ENCODE measurements at places on chromosomes 12 and 14.

DNA sequence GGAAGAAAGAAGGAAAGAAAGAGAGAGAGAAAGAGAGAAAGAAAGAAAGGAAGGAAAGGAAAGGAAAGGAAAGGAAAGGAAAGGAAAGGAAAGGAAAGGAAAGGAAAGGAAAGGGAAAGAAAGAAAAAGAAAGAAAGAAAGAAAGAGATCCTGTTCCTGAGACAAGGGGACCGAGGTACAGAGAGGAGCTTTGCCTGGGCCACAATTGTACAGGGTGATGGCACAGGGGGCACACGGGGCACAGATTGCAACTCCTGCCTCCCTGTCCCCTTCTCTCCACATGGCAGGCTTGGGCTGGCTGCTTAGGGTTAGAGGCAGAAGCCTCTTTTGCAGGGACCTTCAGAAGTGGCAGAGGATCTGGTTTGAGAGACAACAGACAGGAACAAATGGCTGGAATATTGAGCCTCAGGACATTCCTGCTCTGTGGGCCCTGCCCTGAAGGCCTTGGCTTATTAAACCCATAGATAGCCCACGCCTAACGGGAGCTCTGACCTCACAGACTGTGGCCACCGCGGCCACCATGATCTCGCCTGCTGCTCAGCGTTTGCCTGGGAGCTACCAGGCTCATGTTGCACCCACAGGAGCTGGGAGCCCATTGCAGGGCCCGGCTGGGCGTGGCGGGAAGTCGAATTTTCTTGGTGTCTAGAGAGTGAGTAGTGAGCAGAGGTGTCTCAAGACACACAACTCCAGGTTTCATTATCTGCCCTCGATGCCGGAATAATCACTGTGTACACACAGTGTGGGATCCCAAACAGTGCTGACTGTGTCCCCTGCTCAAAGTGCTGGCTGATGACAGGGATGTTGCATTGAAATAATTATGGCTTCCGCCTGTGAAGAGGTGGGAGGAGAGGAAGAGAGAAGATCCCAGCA is 147.9 kb upstream of the NCOR2 start:
- no peak for DNase-seq

- no peak for DNase-seq
Observed at GRCh38 chr12:116015525-116015924, 262.0 kb downstream of the MED13L start.

DNA sequence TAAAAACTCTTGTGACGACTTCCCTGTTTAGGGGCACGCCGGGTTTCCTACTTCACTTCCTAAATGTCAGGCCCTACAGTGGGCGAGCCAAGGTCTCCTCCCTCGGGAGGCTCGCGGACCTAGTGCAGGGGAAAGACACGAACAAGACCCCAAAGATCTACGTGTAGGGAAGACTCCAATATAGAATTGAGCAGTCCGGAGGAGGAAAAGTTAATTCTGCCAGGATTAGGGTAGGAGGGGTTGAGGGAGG is 564 bp downstream of the ATXN3 start:
- DNase-seq: no peak

DNA sequence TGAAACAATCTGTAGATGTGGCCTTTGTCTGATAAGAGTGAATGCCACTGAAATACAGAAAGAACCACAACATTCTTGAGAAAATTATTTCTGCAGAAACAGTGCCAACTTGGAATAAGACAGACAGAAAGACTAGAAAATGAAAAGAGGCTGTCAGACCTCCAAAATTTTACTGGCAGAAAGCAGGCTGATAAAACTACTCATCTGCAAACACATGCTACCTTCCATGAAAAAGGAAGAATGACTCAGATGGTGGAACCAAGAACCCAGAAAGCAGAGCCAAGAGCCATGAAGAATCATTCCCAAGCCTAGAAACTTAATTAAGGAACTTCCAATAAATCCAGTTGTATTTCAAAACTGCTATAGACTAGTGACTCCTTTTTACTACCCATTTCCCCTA is 31.9 kb upstream of the OSBPL8 start:
- DNase-seq: no peak

DNA sequence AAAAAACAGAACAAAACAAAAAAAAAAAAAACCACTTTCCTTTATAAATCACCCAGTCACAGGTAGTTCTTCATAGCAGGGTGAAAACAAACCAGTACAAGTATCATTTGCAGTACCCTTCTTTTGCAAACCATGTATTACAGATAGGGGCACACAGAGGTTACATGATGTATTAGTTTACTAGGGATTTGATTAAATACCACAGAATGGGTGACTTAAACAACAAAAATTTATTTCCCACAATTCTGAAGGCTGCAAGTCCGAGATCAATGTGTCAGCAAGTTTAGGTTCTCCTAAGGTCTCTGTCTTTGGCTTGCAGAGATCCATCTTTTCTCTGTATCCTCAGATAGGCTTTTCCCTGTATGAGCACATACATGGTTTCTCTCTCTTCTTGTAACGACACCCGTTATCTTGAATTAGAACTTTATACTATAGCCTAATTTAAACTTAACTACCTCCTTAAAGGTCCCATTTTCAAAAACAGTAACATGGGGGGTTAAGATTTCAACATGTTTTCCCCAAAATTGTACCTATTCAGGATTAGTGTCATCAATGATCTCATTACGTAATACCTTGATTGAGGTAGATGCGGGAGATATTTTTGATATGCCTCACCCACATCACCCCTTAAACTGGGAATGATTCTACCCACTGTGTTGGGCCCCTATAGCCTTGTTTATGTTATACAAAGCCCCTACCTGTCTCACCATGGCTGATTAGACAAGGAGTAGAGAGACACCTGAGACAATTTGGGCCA is 3.5 kb upstream of the CEP128 start:
- DNase-seq: no peak

DNA sequence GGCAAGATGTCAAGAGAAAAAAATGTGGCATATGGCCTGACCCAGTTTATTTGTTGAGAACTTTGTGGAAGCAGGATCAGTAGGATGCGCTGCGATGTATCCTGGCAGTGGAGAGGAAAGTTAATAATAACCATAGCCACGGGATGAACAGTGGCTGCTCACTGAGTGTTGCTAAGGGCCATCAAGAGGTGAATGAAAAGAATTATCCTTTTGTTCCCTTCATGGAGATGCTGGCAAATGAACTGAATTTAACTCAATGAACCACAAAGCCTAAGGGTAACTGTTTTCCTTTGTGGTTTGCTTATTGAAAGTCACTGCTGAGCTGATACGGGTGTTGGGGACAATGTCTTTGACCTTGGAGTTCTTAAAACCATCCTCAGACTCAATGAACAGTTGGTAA is 476.5 kb downstream of the APAF1 start:
- no peak for DNase-seq

DNA sequence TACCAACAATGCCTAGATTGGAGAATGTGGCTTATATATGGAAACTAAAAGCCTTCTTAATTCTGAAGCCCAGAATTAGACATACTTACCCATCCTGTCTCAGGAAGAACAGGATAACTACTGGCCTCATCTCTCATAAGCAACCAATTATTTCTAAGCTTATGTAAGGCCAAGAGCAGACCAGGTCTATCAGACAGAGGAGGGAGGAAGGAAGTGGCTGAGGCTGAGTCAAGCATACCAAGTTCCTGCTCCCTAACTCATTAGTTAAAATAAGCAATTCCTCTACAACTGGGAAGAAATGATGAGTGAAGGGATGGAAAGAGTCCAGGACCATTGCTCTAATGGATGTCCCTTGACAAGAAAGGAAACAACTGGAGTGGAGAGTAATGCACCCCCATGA is 27.0 kb upstream of the INSM2 start:
- DNase-seq: no peak

GRCh38 chr14:61630399-61631044 is 64.8 kb upstream of the HIF1A start:
- DNase-seq: no peak

DNA sequence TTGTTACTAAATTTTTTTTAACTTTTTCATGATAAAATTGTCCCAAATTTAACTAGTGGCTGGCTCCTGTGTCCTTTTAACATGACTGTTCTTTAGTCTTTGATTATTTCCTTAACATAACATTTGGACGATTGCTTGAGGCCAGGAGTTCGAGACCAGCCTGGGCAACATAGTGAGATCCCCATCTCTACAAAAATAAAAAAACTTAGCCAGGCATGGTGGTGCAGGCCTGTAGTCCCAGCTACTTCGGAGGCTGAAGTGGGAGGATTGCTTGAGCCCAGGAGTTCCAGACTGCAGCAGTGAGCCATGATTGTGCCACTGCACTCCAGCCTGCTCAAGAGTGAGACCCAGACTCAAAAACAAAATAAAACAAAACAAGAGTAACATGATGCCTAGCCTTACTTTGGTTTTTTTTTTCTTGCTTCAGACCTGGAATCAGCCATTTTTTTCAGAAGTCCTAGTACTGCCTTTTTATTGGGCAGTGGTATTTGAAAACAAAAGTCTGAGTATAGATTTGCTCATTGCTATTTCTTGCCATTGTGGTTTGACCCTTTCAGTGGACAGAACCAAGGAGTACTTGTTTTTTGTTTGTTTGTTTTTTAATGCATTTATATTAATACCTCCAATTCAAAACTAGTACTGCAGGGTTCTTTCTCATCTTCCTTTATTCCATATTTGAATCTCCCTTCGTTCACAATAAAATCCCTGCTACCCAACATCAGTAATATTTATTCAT is 4.8 kb downstream of the TOGARAM1 start:
- no peak for DNase-seq

DNA sequence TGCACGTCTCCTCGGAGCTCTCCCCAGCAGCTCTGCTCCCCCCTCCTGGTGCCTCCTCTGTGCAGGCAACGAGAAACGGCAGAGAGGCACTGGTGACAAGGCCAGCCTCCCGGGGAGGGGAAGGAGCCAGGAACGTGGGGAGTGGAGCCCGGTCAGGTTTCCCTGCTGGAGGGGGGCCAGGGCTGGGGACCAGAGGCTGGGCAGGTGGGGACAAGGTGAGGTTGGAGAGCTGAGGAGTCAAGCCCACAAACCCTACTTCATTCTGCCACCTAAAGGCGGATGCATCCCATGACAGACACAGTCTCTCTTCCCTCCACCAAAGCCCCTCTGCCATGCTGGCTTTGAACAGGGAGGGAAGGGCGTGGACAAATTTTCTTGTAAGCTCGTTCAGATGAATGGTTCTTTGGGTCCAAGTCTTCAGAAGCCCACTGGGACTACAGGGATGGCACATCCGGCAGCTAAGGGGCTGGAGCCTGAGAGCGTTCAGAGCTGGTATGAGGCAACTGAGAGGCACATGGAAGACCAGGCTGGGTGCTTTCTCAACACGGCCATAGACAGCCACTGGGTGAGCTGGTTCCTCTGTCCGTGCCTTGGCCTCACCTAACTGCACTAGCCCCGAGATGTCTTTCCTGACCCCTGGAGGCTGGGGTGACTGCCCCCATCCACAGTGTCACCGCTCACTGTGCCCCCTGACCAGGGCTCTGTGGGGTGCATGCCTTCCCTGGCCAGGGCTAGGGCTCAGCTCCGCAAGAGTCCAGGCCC is 105.9 kb downstream of the RBM19 start:
- DNase-seq: peak; percentile 17

GRCh38 chr14:69573205-69573830 is 1.4 kb downstream of the CCDC177 start:
- DNase-seq: no peak

DNA sequence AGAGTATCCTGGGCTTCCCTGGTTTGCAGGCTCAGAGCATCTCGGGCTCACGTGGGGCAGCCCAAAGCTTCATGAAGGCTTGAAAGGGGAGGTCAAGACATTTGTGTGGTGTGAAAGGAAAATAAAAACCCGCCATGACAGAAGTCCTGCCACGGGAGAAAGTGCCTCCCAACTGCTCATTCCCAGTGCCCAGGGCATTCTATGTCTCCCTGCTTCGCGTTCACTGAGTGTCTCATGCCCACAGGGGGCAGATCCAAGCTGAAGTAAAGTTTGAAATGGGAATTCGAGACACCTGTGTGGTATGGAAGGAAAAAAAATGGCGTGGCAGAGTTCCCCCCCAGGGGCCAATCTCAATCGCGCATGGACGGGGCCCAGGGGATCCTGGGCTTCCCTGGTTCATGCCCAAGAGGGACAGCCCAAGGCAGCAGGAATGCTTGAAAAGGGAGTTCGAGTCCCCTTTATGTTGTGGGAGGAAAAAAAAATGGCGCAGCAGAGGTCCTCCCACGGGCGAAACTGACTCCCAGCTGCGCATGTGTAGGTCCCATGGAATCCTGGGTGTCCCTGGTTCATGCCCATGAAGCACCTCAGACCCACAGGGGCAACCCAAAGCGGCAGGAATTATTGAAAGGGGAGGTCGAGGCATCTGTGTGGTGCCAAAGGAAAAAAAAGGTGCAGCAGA is 576.7 kb downstream of the ALG10 start:
- DNase-seq: no peak

- DNase-seq: no peak
Observed at GRCh38 chr14:61961369-61961768, 199.1 kb downstream of the SNAPC1 start.

DNA sequence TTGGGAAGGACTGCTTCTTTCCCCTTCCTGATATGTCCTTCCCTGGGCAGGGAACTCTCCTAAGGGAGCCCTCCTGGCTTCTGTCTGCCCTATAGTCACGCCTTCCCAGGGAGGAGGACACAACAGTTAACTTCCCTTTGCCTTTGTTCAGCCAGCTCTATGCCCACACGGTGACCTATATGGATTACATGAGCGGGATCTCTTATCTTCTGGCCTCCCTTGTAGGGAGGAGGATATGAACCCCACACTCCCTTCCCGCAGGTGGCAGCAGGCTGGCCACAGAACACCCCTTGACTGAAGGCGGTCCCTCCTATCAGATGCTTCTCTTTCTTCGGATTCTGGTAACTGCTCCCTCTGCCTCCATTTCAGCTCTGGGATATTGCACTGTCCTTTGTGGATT is 135.6 kb upstream of the MAX start:
- DNase-seq: no peak

DNA sequence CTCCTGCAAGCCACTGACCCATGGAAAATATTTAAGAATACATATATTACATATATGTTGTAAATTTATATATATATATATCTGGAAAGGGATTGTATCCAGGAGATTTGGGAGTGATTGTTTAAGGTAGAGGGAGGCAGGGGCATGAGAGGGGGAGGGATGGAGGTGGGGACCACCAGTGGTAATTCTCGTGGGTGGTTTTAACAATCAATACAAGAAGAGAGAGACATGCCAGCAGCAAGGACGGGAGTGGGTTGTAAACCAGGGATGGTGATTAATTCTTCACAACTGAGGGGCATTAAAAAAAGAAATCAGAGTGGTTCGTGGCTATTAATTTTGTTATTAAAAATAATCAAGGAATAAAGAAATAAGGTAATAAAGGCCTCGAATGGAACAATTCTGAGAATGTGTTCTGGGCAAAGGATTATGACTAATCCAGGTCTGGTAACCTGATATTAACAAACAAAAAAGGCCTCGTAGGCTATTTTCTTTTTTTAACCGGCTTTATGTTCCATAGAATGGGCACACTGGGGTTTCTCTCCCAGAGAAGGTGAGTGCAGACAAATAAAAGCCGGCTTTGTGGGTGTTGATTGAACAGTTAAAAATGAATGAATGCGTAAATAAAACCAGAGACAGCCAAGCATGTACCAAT is 8.3 kb upstream of the RTL1 start:
- no peak for DNase-seq

DNA sequence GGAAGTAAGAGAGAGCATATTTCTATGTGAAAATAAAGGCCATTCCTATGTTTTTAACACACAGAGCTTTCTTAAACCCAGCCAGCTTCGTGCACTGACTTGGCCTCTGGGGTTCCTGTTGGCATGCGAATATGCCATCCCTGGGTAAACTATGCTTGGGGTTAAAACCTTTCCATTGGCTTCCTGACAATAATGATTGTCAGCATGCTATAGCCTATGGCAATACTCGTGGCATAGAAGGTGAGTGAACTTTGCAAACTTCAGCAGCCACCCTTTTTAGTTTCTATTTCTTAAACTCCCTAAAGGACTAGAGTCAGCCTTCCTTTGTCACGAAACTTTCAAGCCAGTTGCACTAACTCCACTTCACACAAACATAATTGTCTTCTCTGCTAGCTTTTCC is 148.4 kb upstream of the RGS6 start:
- no peak for DNase-seq
